ENCODE measurements at places on chromosomes 16 and 17. TPM values are rescaled to one million over a fixed set of nuclear protein-coding genes. Genes with fewer than 3 reads are reported as not detected.

The NDRG4 gene
- total RNA-seq = 12.1 TPM

The SOX15 gene
- 38.7 TPM for total RNA-seq

The P2RX5 gene
- 1.4 TPM for total RNA-seq

The HYDIN gene
- total RNA-seq = 0.34 TPM

The EME1 gene
- 0.68 TPM for total RNA-seq

The SMIM5 gene
- total RNA-seq = 0.34 TPM

The DPEP1 gene
- not detected for total RNA-seq

The KIF2B gene
- not detected for total RNA-seq

The KRT24 gene
- 3.4 TPM for total RNA-seq

The CRAMP1 gene
- total RNA-seq = 5.1 TPM

The CACNG1 gene
- not detected for total RNA-seq

The EEF2K gene
- 15.7 TPM for total RNA-seq

The NPIPA3 gene
- total RNA-seq = 1.1 TPM

The SLC6A2 gene
- 1.0 TPM for total RNA-seq

The HOXB5 gene
- total RNA-seq = under 0.01 TPM

The CSH2 gene
- total RNA-seq = not detected

The TRIM25 gene
- total RNA-seq = 57.4 TPM

The SPATA32 gene
- not detected for total RNA-seq

The SYT17 gene
- total RNA-seq = 0.34 TPM

The SULT1A2 gene
- not detected for total RNA-seq
